ENCODE measurements at places on chromosomes 11 and 22. TPM values are rescaled to one million over a fixed set of nuclear protein-coding genes. Genes with fewer than 3 reads are reported as not detected.

DNA sequence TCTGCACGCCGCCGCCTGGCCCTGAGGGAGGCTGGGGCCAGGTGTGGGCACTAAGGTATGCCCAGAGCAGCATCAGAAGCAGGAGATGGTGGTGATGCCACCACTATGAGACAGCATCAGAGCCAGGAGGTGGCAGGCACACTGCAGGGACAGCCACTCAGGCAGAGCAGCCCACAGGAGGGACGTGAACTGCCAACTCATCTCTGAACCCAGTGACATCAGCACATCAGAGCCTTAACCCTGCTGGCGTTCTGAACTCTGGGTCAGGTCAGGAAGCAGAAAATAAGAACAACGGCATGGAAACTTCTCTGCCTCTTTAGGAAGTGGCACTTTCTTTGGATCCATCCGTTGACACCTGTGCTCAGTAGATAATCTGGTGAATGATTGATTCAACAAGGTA lies 14.7 kb upstream of the IFT27 start:
- no peaks in the 10 kb centered on the region for H3K36me3 ChIP-seq
- 0 out of 2 replicates have a peak, but pooled peaks cover 2% of the 10 kb centered on the region for H3K4me1 ChIP-seq
- H3K4me3 ChIP-seq = no peak overlapping the region
- H3K27ac ChIP-seq = no peak overlapping the region
- DNase-seq = no peak
- no peaks in the 10 kb centered on the region for H3K27me3 ChIP-seq

The XPNPEP3 gene
- 21.5 TPM for total RNA-seq

GRCh38 chr11:99020352-99021225 lies at the start of gene CNTN5:
Gene CNTN5, plus strand, starts transcription at chr11:99020949.
- DNase-seq = peak; percentile 29
- no peaks in the 10 kb centered on the region for H3K4me1 ChIP-seq
- no peaks in the 10 kb centered on the region for H3K36me3 ChIP-seq
- no peak within 1 kb of the TSS for H3K27ac ChIP-seq

DNA sequence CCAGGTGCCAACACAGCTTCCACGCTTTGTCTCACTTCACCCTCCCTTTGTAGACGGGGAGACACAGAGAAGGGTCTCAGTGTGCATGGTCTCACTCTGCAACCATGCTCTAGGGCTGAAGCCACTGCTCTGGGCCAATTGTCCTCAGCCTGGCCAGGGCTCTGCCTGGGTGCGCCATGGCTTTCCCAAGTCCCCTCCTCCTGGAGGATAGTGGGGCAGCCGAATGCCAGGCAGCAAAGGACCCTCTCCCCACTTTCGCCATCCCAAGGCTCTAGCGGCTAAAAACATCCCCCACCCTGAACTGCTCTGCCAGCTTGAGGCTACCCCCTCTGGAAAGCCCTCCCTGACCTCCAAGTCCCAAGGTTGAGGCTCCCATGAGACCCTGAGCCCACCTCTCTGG lies 20.4 kb upstream of the MYEOV start:
- DNase-seq = no peak
- H3K27ac ChIP-seq = no peak overlapping the region
- H3K27me3 ChIP-seq = no peaks in the 10 kb centered on the region
- no peaks in the 10 kb centered on the region for H3K4me1 ChIP-seq

- H3K27me3 ChIP-seq = no peaks in the 10 kb centered on the region
- no peak overlapping the region for H3K4me3 ChIP-seq
- peaks cover 7% of the 10 kb centered on the region for H3K4me1 ChIP-seq
- no peaks in the 10 kb centered on the region for H3K36me3 ChIP-seq
- no peak for DNase-seq
Measured at GRCh38 chr11:1782831-1783724, 19.4 kb upstream of the CTSD start.
